Caudate nucleus (tissue), 63 donors: ENCODE measurements at places on chromosomes 5 and 9.

- no peak for DNase-seq
Measured at GRCh38 chr9:341634-342421, 127.2 kb downstream of the DOCK8 start.

DNA sequence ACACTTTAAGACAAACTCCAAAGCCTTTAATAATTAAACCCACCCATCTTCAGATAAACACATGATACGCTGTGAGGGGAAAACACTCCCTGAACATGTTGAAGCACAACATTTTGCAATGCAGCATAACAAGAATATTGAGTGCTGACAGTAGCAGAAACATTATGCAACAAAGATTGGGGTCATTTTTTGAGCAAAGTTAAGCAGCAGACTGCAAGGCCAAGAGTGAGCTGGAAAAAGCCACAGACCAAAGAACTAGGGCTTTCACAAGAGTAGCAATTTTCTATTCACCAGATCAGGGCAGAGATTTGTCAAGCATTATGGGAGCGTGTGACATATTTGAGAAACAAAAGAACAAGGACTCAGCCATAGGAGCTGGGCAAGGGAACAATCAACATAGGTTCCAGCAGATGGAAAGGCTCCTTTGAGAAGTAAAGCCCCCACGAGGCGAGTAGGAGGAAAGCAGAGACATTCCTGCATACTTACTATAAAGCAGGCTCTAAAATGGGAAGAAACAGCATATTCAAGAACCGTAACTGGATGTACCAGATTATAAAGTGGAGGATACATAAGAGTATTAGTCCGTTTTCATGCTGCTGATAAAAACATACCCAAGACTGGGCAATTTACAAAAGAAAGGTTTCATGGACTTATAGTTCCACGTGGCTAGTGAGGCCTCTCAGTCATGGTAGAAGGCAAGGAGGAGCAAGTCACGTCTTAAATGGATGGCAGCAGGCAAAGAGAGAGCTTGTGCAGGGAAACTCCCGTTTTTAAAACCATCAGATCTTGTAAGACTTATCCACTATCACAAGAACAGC lies 4.8 kb upstream of the TTC23L start:
- no peak for DNase-seq

DNA sequence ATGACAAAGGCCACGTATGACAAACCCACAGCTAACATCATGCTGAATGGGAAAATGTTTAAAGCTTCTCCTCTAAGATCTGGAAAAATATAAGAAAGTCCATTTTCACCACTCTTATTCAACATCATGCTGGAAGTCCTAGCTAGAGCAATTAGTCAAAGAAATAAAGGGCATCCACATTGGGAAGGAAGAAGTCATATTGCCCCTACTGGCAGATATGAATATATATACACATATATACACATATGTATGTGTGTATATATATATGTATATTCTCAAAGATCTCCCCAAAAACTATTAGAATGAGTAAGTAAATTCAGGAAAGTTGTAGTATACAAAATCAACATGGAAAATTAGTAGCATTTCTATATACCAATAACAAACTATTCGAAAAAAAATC lies 17.1 kb downstream of the APBA1 start:
- DNase-seq: no peak

- no peak for DNase-seq
Measured at GRCh38 chr5:179753971-179754370, 21.3 kb downstream of the MAML1 start.

- DNase-seq: no peak
Measured at GRCh38 chr5:113234546-113234945, 200.2 kb downstream of the TSSK1B start.

- peak; percentile 8 for DNase-seq
Measured at GRCh38 chr5:135999406-136000139, 29.2 kb upstream of the TGFBI start.

- no peak for DNase-seq
Measured at GRCh38 chr9:129944506-129945116, 98.4 kb downstream of the FNBP1 start.

- DNase-seq: no peak
Measured at GRCh38 chr9:6467006-6467625, 54.1 kb downstream of the UHRF2 start.

DNA sequence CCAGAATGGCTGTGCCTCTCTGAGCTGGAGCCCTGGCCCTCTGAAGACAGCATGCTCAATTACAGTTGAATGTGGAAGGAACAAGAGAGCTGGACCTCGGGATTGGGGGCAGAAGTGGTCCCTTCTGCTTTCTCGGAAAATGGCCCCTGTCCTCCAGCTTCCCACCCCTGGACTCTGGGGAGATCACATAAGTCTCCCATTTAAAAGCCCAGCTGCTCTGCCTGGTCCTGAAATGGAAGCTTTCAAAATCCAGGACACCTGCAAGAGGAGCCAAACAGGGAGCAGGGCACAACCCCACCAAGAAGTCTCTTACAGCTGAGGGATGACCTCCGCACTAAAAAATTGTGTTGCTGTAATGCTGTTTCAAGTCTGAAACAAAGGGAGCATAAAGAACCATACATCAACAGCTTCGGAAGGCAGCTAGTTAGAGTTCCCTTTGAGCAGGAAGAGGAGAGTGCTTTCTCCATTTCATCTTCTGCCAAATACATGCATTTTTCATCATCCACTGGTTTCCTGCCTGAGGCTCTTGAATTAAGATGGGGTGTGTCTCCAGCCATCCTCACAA lies 48.2 kb downstream of the TGFBI start:
- no peak for DNase-seq

DNA sequence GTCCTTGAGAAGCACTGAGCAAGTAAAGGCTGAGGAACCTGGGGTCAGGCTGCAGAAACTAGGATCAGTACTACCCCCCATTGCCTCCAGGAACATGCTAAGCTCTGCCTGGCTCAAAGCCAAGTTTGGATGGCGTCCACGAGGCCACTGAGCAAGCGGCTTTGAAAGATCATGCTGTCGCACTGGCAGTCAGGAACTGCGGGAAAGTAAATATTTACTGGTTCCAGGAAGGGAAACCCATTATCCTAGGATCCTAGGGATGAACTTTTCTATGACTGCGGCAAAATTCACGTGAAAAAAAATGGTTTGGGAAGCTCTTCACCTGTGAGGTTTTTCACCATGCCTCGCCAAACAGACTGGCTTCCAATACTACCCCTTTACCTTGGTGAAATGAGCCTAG lies 75.3 kb upstream of the PJA2 start:
- no peak for DNase-seq

DNA sequence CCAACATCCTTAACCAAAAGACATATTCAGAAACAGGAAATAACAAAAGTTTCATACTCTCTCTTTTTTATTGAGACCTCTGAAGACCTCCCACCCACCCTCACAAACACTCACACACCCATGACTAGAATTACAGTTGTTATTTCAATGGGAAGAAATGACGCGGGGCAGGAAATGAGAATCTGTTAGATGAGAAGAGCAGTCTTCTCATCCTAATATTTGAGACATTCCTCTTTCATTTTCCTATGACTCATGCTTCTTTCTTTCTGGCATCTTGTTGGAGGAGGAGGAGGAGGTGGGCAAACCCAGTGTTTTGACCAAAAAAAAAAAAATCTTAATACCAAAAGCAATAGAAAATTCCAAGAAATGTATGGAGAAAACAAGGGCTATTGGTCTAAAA lies 179.5 kb upstream of the TARS1 start:
- no peak for DNase-seq

DNA sequence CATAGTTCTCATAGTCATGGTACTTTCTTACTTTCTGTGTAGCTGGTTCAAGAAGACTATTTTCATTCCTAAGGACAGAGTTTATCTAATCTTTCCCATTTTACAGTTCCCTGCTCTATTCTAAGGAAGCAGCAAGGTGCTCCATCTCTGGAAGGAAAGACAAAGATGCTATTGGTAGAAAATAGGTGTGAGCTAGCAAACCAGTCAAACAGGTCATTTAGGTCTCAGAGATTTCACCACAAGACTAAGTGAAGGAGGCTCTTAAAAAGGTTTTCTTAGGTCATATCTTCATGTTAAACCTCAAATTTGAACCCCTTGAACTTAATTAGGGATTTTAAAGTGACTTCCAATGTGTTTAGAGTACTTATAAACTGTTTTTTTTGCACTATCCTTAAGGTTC lies 62.6 kb downstream of the ADAMTSL1 start:
- no peak for DNase-seq

DNA sequence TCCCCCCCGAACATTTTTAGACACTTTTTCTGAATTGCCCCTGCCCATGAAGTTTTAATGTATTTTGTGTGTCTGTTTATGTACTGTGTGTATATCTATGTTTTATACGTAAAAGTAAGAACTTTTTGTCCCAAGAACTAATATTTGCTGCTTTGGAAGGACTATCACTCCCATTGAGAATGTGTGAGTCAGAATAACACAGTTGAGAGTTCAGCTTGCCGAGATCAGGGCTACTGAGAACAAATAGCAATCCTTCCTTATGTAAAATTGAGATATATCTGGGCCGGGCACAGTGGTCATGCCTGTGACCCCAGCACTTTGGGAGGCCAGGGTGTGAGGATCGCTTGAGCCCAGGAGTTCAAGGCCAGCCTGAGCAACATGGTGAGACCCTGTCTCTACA lies 11.3 kb downstream of the GTF3C4 start:
- no peak for DNase-seq

- DNase-seq: no peak
Measured at GRCh38 chr5:54932789-54933188, 52.6 kb downstream of the ESM1 start.

GRCh38 chr9:72627956-72628540 lies 106.6 kb downstream of the TMC1 start:
- no peak for DNase-seq

DNA sequence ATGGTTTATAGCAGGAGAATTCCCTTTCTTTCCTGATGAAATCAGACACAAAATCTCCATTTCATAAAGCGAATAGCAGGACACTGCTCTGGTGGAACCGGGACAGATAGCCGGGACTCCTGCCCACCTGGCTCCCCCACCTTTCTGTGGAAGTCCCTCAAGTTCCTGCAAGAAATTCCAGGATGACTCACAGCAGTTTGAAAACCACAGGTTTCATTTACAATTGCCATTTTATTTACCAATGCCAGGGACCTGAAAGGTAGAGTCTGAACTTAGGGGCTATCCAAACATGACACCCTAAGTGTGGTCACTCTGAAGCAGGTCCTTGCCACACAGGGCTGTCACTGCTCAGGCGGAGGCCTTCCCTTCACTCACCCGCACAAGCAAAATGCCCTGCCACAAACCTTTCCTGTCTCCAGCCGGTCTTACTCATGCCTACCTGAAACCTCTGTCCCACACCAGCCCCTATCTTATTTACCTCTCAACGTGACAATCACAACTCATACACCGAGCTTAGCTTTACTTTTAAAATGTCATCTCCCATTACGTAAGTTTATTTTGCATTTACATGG lies 63.3 kb upstream of the TAF1L start:
- no peak for DNase-seq

DNA sequence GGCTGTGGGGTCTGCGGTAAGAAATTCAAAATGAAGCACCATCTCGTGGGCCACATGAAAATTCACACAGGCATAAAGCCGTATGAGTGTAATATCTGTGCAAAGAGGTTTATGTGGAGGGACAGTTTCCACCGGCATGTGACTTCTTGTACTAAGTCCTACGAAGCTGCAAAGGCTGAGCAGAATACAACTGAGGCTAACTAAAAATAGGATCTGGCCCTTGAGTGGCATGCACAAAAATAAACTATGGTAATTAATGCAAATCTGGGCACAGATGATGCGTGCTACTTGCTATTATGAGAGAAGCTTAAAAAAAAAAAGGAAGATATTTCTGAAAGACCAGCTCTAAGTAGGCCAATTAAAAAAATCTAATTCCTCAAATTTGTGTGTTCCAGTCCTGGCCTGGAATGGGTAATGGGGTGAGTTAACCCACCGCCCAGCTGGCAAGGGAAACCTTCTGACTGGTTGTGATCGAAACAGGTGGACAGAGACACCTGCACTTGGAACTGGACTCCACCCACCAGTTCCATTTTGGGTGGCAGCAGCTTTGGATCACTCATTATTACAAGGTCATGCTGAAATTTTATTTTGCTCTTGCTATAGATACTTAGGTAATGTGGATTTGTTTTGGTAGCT lies 26.6 kb upstream of the ZBTB34 start:
- DNase-seq: peak; percentile 21
